ENCODE measurements at places on chromosomes 3 and 15.

- DNase-seq: no peak
Measured at GRCh38 chr3:6182476-6182875, 678.4 kb upstream of the GRM7 start.

- no peak for DNase-seq
Measured at GRCh38 chr3:123321806-123322205, 120.1 kb downstream of the SEC22A start.

DNA sequence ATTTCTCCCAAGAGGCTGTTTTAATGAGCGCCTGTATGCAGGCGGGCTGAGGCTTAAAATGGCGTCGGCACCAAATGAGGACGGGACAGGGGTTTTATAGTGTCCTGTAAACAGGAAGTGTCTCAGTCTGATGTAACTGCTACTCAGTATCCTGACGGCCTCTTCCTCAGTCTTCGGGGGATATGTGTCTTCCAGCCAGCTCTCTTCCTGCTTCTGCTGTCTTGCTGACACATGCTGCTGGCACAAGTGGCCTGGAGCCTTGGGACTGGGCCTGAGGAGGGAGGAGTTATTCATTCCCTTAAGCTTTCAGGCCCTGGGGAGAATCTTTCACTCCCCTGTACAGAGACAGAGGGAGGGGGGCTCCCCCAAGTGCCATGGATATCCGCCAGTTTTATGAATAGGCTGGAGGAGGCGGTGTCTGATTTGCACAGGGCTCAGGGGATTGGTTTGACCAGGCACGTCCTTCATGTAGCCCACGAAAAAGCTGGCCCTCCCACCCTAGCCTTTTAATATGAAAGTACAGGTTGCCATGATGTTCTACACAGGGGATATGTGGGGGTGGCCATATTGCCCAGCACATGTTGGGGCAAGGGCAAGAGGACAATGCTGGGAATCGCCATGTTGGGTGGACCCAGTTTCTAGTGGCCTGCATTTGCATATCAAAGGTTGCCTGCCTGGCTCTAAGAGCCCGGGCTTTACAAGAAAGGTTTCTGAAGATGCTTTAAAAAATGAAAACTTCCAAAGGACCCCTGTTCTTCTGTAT lies 19.9 kb downstream of the NDUFB4 start:
- DNase-seq: no peak

DNA sequence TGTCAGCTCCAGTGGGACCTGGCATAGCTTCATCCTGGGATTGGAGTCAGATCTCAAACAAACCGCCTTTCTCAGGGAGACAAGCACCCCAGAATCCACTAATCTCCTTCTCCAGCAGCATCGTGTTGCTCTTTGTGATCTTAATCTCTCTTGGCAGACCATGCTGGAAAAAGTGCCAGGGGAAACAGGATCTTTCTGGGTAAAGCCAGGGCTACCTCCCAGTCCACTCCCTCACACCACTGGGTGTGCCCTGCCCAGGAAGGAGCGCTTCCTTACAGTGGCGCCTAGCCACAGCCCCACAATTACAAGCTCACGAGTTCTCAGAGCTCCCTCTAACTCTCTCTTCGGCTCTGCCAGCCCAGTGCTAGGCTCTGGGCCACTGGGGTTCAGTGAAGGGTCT lies 32.2 kb downstream of the RPLP1 start:
- DNase-seq: no peak

DNA sequence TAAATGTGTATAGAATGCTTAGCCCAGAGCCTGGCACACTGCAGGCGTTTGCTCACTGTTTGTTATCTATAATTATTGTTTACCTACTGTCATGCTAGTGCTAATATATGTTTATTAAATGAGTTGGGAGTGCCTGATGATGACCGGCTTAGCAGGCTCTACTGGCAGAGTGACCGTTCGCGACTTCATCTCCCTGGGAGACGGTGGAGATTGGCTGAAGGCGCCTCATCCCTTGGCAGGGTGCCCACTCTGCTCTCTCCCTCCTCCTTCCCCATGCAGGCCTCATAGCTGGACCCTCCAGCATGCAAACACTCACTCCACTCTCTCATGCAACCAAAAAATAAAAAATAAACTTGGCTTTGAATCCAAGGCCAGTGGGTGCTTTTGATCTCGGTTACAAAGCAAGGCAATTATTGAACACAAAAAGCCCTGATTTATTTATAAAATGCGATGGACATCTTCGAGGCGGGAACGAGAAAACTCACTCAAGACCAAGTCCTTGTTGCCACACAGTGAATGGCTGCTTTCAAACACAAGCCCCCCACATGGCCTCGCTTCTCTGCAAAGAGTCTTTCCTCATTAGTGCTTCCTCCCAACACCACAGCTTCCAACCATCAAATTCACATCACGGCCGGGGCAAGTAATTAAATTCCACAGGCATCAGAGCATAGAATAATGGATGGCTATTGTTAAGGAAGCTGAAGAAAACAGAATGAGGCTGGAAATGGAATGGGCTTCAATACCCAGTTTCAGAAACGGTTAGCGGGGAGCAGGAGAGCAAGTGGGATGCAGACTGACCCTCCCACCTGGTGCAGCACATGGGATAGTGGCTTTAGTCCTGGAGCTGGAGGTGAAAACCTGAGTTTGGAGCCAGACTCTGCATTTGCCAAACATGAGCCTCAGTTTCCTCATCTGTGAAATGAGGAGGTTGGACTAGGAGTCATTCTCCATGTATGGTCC lies 135.7 kb upstream of the RAD18 start:
- DNase-seq: no peak

GRCh38 chr15:92383519-92384324 lies 10.0 kb upstream of the ST8SIA2 start:
- DNase-seq: no peak

DNA sequence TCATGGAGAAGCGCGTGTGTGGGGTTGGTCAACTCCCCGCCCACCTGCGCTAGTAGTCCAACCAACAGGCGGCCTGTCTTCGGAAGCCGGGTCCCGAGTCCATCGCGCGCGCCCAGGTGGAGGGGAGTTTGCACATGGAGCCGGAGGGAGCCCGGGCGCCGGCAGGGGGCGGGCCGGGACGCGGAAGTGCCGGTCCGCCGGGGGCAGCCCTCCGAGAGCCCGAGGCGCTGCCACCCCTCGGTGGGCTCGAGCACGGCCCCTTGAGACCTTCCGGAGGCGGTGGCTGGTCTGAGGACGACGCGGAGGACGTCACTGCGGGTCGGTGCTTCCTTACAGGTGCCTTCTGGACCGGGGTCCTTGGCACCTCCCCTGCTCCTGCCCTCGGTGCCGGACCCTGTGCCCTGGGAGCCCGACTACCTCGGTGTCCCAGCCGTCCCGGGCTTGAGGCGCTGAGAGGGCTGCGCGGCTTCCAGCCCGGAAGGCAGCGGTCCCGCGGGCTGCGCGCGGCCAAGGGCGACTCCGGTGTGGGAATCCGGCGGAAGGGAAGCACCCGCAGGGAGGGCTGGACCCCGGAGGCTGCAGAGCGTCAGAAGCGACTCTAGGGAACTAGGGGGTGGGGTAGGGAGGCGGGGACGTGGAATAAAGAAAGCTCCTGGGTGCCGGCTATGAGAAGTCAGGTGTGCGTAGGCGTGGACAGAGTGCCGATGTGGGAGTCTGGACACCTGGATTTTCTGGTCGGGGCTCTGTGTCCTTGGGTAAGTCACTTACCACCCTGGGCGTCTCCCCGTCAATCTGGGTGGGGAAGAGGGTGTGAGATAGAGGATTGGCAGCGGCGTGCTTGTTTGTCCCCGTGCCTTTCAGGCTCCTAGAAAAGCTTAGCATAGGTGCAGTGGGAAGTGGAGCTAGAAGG lies 212.3 kb downstream of the FGF12 start:
- no peak for DNase-seq

DNA sequence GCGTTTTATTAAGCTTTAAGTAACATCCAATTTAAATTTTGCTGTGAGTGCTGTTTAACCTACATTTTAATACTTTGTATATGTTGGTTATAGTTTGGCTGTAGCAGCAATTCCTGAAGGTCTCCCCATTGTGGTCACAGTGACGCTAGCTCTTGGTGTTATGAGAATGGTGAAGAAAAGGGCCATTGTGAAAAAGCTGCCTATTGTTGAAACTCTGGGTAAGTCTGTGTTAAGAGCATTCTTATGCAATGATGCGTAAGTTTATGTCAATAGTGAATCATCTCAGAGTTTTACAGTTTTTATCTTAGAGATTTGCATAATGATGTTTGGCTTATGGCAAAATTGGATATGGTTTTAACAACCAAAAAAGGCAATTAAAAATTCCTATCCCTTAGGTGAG lies 62.7 kb downstream of the ASTE1 start:
- no peak for DNase-seq

DNA sequence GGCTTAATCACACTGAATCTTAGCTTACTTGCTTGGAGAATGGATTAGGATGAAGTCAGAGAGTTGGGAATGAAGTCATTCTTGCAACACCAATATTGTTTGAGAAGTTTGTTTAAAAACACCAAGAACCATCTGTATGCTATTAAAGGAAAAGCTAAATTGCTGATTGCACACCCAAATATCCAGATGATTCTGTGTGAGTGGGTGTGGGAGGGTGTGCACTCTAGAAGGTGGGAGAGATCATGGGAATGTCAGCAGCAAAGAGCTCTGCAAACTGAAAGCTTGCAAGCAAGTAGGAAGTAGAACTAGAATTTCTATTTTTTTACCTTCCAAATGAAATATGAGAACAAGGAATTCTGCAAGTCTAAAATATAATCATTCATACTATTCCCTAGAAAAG lies 364.9 kb downstream of the NR2F2 start:
- DNase-seq: no peak

DNA sequence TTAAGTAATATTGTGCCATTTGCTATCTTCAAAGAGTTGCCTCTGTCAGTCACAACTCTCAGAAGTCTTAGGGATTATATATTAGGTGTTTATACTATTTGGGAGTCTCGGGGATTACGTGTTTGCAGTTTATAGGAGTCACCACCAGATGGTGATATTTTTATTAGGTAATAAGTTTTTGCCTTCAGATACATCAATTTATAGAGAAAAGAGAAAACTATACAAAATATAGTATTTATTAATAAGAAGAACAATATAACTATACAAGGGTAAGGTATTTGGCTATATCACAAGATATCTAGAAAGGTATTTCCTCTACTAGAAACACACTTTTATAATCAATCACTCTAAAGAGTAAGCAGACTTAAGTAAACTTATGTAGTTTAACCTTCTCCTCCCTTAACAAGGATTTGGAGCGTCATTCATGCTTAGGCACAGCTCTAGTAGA lies 10.7 kb upstream of the DHX36 start:
- no peak for DNase-seq

DNA sequence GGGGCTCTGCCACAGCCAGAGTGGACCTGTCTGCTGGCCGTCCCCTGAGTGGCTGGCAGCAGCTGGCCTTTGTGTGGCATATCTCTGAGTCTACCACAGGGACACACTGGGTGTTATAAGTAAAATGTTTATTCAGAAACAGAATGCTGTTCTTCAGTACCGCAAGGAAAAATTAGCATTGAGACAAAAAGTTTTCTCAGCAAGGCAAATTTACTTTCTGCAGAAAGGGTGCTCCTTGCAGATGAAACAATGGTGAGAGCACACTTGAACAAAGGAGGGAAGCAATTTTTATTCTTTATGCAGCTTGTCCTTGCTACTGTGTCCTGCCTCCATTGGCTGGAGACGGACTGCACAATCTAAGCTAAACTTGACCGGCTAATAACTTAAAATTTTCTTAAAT lies 4.0 kb downstream of the TMEM89 start:
- no peak for DNase-seq

GRCh38 chr3:186299327-186299726 lies 62.7 kb downstream of the DGKG start:
- DNase-seq: no peak

DNA sequence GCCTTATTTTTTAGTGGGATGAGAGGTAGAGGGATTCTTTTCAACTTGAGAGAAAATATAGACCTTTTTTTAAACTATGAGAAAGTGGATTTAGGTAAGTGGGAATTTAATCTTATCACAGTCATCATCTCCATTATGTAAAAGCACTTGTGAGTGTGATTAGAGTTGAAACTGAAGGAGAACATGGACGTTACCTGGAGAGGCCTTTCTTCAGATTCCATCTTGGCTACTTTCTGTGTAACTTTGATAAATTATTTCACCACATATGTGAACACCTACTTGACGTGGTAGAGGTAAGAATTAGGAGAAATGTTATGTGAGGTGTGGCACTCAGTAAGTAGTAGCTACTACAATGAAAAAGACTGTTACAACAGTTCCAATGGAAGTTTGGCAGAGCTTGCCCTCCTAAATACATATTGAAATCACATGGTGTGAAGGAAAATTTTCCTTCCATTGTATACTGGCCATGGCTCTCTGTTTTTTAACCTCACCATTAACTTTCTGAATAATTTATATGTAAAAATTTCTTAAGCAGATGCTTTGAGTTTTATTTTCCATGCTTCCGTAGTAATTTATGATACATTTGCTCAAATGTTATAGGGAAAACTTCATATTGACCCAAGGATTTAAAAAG lies 193.3 kb downstream of the FNDC3B start:
- no peak for DNase-seq

GRCh38 chr3:157428853-157429252 lies 7.8 kb upstream of the PTX3 start:
- DNase-seq: no peak

DNA sequence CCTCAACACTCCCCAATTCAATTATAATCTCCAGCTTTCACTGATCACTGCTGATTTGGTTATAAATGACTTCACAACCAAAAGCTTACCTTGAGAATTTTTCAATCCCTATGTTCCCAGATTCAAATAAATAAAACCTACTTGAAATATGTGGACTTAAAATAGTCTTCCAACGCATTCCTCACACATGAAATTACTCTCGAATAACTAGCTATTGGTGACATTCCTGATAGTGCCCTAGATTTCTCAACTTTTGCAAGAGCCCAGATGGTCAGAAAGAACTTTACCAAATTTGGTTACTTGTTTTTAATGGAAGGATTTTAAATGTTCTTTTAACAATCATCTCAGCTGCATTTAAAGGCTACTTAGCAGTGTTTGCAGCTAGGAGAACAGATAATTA lies 605.5 kb downstream of the FHIT start:
- no peak for DNase-seq

- DNase-seq: no peak
Measured at GRCh38 chr3:117302428-117302827, 592.8 kb downstream of the TUSC7 start.

Measured in stimulated activated CD4-positive, alpha-beta T cell treated with anti-CD3 and anti-CD28 coated beads, TNF-alpha, amount 100 ng/mL, for 1 hour (primary cell).